ENCODE measurements at places on chromosomes 6 and 20.

- no peak for DNase-seq
These were observed 1.1 kb downstream of the NT5DC1 start for GRCh38 chr6:116101790-116102189.

DNA sequence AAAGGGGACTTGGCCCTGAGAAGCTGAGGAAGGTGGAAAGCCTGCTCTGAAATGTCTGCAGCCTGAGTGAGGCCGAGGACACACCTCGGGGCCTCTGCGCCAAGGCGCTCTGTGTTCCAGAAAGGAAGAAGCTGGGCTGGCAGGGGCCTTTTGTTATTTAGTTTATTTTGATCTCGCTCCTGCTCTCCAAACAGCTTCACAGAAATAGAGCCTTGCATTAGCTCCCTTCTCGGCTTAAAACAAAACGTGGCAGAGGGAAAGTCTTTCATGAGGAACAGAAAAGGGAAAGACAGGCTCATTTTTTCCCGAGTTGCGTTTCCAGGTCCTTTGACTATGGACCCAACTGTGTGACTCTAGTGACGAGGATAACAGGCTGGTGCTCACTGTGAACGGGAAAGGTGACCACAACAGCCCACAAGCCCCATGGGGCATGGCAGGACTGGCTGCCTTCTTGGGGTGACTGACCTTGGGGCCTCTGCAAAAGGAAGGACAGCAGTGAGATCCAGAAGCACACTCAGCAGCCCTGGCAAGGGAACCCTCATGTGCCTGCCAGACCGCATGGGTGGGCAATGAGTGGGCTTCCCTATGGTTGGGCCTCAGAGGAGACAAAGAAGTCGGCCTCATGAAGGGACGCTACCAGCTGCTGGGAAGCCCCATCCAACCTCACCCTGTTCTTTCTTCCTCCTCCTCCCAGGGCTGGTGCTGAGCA, 18.7 kb downstream of the LEMD2 start:
- DNase-seq: no peak

- no peak for DNase-seq
These were observed 62.0 kb downstream of the SYNE1 start for GRCh38 chr6:152575161-152575560.

GRCh38 chr6:169806701-169807100, 55.3 kb downstream of the ERMARD start:
- DNase-seq: no peak

DNA sequence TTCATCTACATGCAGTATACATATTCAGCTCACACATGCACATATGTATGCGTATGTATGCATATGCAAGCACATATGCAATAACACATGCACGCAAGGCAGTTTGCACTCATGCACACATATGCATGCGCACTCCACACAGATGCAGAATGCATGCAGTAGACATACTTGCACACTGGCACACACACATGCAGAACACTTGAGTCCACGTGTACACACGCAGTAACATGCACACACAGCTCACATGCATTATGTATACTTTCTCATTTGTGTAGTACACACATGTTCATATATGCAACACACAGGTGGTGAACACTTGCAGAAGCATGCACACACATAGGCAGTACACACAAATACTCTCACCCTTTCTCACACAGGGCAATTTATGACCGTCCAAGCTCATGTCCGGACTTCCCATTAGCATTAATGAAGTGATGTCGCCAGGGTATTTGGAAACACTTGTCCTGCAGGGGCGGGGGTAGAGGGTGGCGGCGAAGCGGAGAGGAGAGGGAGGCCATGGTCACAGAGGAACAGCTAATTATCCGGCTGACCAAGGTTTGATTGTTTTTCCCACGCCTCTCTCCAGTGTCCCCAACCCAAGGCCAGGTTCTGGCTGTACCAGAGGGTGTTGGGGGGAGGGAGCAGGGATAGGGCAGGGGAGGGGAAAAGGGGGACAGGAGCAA, 91.3 kb downstream of the VEGFA start:
- no peak for DNase-seq
